Stimulated activated CD4-positive, alpha-beta T cell treated with anti-CD3 and anti-CD28 coated beads, Interleukin-2, amount 100 ng/mL, for 4 hours (primary cell): ENCODE measurements at places on chromosomes 12 and 14.

DNA sequence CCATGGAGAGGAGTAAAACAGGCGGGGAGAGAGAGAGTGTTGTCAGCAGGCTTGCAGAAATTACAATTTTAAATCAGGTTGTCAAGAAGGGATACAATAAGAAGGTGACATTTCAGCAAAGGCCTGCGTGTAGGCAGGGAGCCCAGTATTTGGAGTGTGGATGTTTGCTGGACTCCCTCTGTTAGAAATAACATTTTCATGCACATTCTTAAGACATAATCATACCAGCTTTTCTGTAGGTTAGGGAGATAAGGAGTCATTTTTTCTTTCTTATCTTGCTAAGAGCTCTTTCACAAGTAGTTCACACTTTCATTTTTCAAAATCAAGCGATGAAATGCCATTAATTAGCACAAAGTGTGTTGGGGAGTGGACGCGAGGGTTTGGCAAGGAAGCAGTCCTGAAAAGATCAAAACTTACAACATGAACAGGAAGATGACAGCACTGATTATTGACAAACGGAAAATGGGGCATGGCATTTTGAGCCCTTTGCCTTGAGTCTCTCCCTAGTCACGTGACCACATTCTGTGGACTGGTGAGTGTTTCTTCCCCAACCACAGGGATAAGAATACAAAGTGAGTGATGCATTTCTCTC is 160.2 kb downstream of the DAD1 start:
- DNase-seq = no peak

- DNase-seq = no peak
These were observed 190.4 kb upstream of the TMPO start for GRCh38 chr12:98325003-98325402.

DNA sequence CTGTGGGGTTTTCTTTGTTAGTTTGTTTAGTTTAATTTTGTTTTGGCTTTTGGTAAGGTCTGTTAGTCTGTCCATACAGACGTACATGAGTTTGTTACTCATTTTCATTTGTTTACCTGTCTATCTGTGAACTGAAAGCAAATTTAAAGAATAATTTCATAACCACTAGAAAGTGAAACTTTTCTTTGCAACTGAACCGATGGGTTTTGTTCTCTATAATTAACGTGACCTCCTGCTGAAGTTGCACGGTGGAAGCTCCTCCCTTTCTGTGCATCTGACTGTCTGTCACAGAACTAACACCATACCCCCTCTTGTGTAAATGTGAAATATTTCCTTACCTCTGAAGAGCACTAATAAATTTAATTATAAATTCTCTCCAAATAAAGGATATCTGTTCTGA is 595.5 kb downstream of the GALC start:
- no peak for DNase-seq

GRCh38 chr12:68370006-68370590 is 37.9 kb upstream of the MDM1 start:
- DNase-seq = no peak

DNA sequence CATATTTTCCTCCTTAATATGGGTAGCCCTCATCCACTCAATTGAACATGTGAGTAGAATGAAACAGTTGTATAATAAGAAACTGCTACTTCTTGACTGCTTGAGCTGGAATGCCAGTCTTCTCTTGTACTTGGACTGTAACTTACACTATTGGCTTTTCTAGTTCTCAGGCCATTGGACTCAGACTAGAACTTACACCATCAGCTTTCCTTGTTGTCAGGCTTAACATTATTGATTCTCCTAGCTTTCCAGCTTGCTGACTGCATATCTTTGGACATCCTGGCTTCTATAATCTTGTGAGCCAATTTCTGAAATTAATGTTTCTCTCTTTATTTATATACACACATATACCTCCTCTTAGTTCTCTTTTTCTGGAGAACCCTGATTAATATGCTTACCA is 24.8 kb downstream of the CCDC91 start:
- no peak for DNase-seq

DNA sequence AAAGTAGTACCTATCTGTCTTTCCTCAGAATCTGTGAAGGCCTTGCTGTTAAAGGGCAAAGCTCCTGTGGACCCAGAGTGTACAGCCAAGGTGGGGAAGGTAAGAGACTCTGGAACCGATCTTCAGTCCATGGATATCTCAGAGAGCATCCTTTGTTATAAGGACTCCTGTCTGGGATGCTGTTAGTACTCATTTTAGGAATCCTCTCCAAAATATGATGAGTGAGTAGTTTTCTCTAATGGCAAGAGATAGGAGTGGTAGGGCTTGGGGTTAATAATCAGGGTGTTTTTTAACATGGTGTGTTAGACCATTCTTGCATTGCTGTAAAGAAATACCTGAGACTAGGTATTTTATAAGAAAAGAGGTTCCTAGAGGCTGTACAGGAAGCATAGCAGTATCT is 1.9 kb downstream of the PARP2 start:
- DNase-seq = no peak

DNA sequence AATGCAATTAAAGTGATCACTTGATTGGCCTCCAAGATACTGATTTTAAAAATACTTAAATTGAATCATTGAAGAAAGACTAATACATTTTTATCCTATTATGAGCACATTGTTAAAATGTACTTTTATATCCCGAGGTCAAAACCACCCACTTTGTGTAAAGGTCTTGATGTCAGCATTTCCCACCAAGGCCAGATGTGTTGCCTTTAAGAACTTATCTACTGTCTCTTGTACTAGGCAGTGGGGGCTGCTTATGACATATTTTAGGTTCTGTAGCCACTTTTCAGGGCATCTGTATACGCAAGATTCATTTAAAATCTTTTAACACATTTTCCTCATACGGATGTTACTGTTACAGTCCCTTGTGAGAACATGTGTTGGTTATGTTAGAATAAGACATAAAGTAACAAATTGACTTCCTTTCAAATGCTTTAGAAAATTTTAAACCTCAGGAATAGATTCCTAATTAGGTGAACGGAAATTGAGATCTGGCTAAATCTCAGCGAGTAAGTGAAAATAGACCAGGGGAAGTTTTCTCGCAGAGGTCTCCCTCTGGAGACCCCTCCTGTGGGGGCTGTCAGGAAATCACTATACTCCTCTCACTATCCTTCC is 456.2 kb downstream of the ADAMTS20 start:
- no peak for DNase-seq

GRCh38 chr12:75864161-75864560 is 167.4 kb downstream of the PHLDA1 start:
- no peak for DNase-seq

DNA sequence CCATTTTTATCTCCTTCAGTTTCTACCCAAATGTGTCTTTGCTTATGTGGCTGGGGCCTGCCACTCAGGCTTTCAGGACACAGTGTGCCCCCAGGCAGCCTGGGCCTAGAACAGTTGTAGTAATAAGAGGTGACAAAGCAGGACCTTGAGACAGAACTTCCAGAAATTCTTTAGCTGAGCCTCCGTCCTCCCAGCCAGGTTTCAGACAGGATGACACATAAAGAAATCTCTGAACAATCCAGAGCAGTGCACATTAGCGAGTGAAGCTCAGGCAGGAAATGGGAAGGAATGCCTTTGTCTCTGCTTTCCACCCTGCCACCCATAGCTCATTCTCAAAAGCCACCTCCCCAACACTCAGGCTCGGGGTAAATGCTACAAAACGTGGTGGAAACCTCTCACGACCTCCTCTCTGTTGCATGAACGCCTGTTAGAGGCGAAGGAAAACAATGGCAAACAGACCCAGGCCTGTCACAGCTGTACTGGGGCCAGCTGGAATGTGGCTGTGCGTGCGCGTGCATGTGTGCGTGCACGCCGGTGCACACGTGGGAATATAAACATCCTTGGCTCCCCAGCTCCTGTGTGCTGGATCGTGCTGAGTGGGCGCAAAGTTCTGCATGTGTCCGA is 286.7 kb downstream of the ZFP36L1 start:
- no peak for DNase-seq

DNA sequence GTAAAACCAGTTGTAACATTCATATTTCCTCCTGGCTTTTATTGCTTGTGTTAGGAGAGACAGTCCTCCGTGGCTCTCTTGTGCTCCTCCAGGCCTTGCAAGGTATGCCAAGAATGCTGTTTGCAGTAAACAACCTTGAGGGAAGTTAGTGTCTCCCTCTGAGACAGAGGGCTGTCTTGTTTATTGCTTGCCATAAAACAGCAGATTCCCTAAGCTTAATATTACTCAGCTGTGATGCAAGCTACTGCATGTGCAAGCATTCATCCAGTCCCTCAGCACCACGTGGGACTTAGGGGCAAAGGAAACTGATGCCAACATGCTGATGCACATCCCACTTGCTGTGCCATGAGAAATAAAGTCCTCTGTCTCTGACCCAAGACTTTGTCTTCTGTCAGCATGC is 6.6 kb downstream of the POMT2 start:
- DNase-seq = no peak

DNA sequence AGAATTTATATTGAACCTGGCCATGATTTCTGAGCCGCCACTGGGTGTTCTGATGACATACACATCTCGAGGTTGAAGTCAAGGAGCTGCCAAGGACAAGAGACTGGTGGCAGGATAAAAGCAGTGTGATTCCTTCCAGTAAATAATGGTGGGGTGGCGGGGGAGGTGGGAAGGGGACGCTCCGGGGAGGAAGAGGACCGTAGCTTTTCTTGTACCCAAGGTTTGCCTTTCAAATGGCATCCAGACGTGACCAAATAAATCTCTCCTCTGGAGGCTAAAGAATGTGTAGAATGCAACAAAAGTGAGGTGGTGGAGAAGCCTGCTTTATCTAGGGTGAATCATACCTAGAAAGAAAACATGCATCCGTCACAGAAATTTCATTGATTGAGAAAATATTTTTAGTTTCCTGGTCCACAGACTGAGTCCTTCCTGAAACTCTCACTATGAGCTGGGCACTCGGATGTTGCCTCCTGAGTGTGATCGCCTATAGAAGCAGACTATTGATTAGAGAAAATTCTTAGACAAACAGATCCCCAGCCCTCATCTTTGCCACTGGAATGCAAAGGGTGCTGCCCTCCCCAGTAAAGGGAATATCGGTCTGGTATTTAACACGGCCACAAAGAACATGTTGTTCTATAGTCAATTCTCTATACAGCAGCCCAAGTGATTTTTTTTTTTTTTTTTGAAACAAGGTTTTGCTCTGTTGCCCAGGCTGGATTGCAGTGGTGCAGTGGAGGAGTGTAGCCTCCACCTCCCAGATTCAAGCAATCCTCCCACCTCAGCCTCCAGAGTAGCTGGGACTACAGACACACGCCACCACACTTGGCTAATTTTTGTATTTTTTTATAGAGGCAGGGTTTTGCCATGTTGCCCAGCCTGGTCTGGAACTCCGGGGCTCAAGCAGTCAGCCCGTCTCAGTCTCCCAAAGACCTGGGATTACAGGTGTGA is 112.1 kb downstream of the DPF3 start:
- DNase-seq = no peak

DNA sequence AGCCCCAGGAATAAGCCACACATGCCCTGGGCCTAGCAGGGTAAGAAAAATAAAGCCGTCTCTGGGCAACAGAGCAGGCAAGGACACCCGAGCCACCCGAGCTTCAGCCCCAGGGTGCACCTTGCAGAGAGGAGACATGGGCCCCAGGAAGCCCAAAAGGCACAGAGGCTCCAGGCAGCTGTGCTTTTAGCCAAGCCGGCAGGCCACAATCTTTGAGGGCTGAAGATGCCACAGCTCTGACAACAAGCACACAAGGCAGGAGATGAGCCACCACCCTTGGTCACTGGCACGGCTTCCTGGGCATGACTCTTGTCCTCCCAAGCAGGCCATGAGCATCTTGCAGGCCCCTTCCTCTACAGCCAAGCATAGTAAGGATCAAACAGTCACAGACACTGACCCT is 86.3 kb downstream of the ITPK1 start:
- no peak for DNase-seq

DNA sequence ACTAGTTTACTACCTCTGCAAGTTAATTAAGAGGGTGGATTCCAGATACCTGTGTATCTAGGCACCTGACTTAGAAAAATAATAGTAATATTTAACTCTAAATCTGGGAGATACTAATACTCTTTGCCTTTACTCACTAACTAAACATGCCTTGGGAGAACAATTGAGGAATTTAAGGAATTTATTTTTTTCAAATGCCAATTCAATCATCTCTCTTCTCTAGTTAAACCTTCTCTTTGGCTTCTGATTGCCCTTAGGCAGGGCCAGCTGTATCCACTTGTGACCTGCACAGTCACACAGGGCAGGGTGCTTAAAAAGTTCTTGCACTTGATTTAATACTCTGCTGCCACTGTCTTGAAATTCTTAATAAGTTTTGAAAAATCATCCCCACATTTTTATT is 142.4 kb downstream of the PLCZ1 start:
- DNase-seq = no peak

DNA sequence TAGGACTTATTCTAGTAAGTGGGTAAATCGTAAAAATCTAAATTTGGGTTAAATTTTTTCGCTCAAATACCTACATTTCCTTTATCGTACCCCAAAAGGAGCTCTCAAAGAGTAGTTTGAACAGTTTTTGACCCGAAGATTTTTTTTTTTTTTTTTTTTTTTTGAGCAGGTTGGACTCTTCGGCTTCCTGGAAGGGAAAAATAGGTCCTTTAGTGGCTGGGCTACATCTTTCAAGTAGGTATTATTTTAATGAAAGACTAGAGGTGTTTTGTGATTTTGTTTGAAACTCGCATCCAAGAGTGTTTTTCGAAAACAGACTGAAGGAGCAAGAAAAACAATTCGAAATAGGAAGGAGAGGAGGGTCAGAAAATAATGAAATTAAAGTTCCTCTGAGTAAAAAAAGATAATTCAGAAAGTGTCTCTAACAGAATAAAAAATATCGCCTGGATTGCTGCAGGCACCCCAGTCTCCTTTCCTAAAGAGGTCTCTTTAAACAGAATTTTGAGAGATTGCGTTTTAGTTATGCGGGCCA is 6.0 kb downstream of the CDKN1B start:
- no peak for DNase-seq

GRCh38 chr14:51202914-51203665 is 37.0 kb upstream of the TMX1 start:
- DNase-seq = no peak

GRCh38 chr12:66493819-66494218 is 185.1 kb downstream of the GRIP1 start:
- DNase-seq = no peak

DNA sequence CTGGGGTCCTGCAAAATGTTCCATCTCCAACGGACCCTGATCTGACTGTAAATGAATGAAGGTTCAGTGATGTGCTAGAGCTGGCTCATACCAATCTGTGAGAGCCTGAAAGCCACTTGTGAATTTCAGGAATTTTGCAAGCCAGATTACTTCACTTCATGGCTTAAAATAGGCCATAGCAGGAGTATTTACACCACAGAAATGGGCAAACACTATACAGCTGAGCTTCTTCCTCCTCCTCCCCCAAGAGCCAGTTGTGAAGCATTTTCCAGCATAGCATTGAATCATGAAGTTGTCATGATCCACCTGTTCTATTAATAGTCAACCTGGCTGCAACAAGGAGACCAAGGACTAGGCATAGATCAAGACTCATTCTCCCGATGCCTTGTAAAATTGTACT is 141.3 kb upstream of the RASSF8 start:
- no peak for DNase-seq

- DNase-seq = no peak
These were observed 302.1 kb downstream of the RMST start for GRCh38 chr12:97764700-97765099.
